ENCODE measurements at places on chromosomes 4 and X.

DNA sequence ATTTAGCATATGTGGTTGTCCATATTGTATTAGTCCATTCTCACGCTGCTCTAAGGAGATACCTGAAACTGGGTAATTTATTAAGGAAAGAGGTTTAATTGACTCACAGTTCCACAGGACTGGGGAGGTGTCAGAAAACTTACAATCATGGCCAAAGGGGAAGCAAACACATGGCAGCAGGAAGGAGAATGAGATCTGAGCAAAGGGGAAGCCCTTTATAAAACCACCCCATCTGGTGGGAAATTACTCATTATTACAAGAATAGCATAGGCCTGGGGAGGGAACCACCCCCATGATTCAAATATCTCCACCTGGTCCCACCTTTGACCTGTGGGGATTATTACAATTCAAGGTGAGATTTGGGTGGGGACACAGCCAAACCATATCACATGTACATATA lies 122.6 kb upstream of the ANK2 start:
- DNase-seq: no peak

- no peak for DNase-seq
These were observed 58.7 kb downstream of the ENOPH1 start for GRCh38 chr4:82489076-82489475.

DNA sequence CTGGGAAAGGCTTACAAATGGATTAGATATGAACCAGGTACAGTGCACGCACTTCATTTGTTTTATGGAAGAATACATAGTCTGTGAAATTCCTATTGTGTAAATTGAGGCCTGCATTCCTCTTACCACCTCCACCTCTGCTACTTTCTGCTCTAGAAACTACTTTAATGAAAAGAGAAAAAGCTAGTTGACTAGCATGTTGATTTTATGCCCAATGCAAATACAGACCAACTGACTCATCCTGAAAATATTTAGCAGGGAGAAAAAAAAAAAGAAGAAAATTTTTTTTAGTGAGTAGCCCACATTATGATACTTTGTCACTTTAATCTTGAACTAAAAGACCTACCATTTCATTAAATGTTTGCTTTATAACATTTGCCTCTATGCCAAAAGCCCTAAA lies 41.2 kb downstream of the DCLK2 start:
- no peak for DNase-seq

DNA sequence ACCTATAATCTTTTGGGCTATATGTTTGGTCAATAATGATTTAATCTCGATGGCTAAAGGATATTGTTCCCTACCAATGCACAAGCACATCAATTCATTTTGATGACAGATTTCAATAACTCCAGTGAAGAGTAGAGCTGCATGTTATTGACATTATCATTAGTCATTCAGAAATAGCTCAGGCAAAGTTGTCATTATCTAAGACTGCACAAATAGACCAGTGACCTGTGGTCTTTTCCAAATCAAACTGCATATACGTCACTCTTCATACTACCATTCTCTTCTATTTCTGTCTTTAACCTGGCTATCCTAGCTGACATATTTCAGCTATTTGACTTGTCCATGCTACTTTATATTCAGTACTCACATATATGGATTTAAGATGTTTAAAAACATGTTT lies 1050.8 kb downstream of the C4orf33 start:
- DNase-seq: no peak

- DNase-seq: no peak
These were observed 14.8 kb upstream of the UCHL1 start for GRCh38 chr4:41241919-41242318.

DNA sequence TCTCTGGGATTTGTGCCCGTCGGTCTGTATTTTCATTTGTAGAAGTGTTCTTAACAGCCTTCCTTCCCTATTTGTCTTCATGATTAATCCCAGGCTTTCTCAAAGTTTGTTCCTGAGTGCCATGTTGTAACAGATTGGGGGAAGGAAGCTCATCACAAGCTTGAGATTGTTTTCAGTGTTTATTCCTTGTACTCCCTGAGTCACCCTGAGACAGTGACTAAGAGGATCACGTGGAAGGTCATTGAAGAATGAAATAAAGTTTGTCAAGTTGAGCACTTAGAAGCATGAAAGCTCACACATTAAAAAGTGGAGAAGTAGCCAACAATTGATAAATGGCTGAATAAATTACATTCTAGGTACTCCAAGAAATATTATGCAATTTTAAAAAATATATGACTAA lies 153.5 kb upstream of the FAM241A start:
- DNase-seq: no peak
